ENCODE measurements at places on chromosomes 12 and 14. TPM values are rescaled to one million over a fixed set of nuclear protein-coding genes. Genes with fewer than 3 reads are reported as not detected.

GALNT16 gene
- 2.5 TPM for total RNA-seq

- no peak for DNase-seq
Observed at GRCh38 chr12:70082997-70083676, 160.1 kb upstream of the CNOT2 start.

FKBP4 gene
- total RNA-seq: 122 TPM

SMOC1 gene
- total RNA-seq: 39.6 TPM

- no peak for DNase-seq
Observed at GRCh38 chr12:5971194-5971850, 26.3 kb upstream of the ANO2 start.

GRCh38 chr12:88856201-88856600, 275.9 kb upstream of the KITLG start:
- no peak for DNase-seq

DNA sequence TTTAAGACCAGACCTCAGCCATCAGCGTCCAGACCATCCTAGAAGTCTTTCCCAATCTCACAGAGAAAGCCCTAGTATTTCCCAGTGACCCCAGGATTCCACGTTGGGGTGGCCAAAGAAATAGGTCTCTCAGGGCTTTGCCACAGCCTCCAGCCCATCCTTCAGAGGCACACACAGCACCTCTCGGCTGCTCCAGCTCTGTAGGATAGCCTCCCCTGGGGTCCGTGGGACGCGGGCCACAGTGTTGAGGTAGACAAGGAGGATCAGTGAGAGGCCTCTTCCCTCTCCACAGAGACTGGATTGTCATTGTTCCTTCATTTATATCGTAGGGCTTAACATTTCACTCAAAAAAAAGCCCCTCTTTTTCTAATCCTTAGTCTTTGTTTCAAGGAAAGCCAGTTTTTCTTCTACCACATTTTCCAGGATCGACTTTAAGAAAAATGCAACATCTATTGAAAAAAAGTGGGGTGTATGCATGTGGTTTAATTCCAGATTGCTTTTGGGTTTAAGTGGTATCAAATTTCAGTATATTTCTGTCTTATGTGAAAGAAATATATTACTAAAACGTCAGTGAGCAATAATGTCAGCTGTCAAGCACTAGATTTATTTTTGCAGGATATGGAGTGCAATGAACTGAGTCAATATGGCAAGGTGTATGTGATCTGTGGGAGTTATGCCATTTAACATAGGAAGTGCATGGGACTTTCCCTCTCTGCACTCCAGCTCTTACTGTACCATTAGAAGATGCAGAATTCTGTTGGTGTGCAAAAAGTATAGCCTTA, 187.5 kb downstream of the MSRB3 start:
- DNase-seq: no peak

DNA sequence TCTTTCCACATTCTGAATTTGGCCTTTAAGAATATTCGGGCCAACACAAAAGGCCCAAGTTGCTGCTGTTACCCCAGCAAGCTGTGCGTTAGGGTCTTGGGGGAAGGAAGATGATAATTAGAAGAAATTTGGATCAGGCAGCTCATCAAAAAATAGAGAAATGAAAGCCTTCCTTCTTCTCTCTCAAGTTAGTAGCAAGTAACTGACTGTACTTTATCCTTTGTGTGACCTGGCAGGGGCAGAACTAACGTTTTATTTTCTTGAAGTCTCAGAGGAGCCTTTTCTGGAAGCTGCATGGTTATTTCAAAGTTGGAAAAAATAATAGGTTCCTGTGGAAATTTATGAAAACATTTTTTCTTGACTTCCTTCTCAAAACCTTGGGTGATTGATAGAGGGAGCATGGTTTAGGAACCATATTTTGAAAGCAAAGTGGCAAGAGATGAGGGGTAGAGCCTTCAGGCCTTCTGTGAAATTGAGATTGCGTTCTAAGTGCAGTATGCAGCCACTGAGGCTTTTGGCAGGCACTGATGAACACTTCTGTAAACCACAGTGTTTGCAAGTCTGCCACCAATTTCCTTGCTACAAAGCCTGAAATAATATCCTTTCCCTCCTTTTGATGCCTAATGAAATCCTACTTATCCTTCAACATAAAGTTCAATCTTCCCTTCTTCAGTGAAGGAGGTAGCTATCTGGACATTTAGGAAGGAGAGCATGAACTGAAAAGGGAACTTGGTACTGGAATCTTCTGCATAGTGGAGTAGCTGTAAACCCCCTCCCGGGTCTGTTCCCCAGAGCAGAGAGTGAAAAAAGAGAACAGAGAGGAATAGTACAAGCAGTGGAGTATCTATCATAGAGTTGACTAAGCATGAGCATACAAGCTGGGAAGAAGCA, 123.2 kb downstream of the FGD4 start:
- DNase-seq: no peak

GRCh38 chr14:35333797-35334743, 41.9 kb downstream of the PSMA6 start:
- DNase-seq: no peak

GRCh38 chr14:23539248-23540140, 12.1 kb downstream of the ZFHX2 start:
- DNase-seq: peak; percentile 49

GRCh38 chr12:96670334-96670899, 181.0 kb downstream of the CFAP54 start:
- DNase-seq: no peak

- DNase-seq: no peak
Observed at GRCh38 chr12:104567832-104568486, 111.2 kb downstream of the CHST11 start.

- no peak for DNase-seq
Observed at GRCh38 chr12:18886962-18887361, 149.0 kb downstream of the CAPZA3 start.

DNA sequence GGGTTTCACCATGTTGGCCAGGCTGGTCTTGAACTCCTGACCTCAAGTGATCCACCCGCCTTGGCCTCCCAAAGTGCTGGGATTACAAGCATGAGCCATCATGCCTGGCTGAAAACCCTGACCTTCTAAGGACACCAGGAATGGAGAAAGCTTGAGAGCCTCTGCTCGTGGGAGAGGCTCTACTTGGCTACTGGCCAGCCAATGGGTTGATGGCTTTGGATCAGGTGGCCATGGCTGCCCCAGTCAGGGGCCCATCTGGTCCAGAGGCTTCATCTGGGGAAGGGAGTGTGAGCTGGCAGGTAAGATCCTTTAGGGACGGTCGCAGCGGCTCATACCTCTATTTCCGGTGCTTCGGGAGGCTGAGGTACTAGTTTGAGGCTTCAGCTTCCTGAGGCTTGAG, 42.5 kb upstream of the PPP1CC start:
- DNase-seq: no peak

DNA sequence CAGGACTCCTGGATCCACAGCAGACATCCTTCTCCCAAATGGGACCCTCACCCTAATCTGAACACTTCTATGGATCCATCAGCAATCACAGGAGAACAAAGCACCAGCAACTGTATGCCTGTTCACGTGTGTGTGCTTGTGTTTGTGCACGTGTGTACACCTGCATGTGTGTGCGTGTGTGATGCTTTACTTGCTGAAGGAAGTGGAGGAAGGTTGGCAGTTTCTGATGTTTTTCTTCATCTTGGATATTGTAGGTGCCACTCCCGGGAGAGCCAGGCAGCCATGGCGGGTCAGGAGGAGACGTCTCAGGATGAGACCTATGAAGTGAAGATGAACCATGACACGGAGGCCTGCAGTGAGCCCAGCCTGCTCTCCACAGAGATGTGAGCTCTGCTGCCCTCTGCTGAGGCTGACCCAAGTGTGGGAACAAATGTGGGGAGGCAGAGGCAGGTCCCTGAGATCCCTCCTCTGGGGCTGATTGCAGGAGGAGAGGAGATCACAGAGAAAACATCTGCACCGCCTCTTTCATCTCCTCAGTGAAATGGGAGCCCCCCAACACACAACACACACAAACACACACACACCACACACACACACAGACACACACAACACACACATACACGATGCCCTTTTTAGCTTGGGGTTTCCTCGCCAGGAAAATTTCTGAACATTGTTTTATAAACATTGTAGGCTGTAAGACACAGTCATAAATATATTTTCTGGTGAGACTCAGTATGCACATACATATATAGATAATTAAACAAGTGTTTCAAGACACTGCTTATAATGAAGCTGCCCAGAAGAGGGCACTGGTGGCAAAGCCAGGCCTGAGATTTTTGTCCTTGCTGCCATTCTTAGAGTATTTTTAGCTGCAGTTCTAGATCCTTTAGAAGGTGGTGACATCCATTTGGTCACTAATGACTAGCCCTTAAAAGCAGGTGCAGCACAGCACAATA, 112.2 kb upstream of the FKBP4 start:
- DNase-seq: peak; percentile 50

COX8C gene
- not detected for total RNA-seq

DNA sequence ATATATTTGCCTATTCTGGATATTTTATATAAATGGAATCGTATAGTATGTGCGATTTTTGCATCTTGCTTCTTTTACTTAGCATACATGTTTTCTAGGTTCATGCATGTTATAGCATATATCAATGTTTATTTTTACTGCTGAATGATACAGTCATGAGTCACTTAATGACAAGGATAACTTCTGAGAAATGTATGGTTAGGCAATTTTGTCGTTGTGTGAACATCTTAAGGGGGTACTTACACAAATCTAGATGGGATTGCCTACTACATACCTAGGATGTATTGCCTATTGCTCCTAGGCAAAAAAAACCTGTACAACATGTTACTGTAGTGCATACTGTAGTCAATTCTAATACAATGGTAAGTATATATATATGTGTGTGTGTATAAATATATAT, 8.8 kb downstream of the USP15 start:
- no peak for DNase-seq

DNA sequence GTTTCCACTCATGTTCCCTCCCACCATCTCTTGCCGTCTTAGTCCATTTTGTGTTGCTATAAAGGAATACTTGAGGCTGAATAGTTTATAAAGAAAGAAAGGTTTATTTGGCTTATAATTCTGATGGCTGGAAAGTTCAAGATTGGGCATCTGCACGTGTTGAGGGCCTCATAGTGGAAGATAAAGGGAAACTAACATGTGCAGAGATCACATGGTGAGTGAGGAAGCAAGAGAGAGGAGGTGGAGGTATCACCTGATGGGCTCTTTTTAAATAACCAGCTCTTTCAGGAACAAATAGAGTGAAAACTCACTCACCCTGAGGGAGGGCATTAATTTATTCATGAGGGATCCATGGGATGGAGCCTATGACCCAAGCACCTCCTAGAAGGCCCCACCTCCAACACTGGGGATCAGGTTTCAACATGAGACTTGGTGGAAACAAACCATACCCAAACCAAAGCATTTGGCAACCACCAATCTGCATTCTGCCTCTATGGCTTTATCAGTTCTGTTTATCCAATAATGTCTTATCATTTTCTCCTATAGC, 29.5 kb downstream of the MYO1H start:
- DNase-seq: no peak

CHD8 gene
- total RNA-seq: 100 TPM

GRCh38 chr12:124867401-124867930, 3.8 kb upstream of the SCARB1 start:
- DNase-seq: no peak

- DNase-seq: no peak
Observed at GRCh38 chr14:100341301-100342031, 18.3 kb downstream of the SLC25A47 start.

DNA sequence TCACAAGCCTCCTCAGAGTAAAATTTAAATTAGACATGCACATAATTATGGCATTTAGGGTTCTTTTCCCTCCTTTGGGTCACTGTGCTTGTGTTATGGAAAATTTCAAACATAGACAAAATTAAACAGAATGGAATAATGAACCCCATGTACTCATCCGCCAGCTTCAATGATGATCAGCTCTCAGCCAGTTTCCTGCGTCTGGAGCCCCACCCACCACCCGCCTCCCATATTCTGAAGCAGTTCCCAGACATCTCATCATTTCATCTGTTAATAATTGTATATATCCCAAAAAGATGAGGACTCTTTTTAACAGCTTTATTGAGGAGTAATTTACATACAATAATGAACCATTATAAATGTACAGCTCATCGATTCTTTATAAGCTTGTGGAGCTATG, 128.2 kb downstream of the EML1 start:
- DNase-seq: no peak

HOXC12 gene
- not detected for total RNA-seq

NAB2 gene
- 21.3 TPM for total RNA-seq

PTPRB gene
- total RNA-seq: 43.2 TPM

- DNase-seq: no peak
Observed at GRCh38 chr14:32339188-32339587, 10.1 kb downstream of the AKAP6 start.

GRCh38 chr12:95608252-95609033, 57.2 kb upstream of the USP44 start:
- peak; percentile 41 for DNase-seq

TRMT61A gene
- total RNA-seq: 25.9 TPM

DNA sequence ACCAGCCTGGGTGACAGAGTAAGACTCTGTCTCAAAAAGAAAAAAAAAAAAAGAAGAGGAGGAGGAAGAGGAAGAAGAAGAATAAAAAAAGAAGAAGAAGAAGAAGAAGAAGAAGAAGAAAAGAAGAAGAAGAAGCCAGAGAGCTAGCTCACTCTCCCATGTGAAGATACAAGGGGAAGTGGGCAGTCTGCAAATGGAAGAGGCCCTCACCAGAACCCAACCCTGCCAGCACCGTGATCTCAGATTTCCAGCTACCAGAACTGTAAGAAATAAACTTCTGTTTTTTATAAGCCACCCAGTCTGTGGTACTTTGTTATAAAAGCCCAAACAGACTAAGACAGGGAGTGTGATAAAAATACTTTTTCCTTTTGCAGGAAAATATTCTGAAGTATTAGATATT, 130.7 kb downstream of the ETNK1 start:
- no peak for DNase-seq

DNA sequence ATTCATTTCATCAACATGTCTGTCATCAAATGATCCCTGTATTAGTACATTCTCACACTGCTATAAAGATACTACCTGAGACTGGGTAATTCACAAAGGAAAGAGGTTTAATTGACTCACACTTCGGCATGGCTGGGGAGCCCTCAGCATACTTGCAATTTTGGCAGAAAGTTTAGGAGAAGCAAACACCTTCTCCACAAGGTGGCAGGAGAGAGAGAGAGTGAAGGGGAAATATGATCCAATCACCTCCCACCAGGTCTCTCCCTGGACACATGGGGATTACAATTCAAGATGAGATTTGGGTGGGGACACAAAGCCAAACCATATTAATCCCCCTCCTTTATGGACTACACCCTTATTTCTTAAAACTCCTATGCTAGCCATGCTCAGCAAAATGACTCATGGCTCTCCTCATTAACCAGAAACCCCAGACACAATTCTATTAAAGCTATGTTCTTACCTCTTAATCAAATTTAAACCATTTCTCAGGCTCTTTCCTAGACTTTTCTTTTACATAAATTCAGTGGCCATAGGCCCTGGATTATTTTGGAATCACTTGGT, 932.3 kb downstream of the FLRT2 start:
- DNase-seq: peak; percentile 11
